ENCODE measurements at places on chromosomes 13 and 19.

- no peak for DNase-seq
These were observed 11.6 kb downstream of the PARP4 start for GRCh38 chr13:24500977-24501376.

- no peak for DNase-seq
These were observed 6.0 kb downstream of the PNMA8B start for GRCh38 chr19:46489445-46490272.

GRCh38 chr19:30028992-30029343, 86.9 kb downstream of the URI1 start:
- no peak for DNase-seq

GRCh38 chr13:42474954-42475353, 99.0 kb upstream of the TNFSF11 start:
- no peak for DNase-seq

- no peak for DNase-seq
These were observed 4.8 kb downstream of the KMT5C start for GRCh38 chr19:55344444-55344843.

DNA sequence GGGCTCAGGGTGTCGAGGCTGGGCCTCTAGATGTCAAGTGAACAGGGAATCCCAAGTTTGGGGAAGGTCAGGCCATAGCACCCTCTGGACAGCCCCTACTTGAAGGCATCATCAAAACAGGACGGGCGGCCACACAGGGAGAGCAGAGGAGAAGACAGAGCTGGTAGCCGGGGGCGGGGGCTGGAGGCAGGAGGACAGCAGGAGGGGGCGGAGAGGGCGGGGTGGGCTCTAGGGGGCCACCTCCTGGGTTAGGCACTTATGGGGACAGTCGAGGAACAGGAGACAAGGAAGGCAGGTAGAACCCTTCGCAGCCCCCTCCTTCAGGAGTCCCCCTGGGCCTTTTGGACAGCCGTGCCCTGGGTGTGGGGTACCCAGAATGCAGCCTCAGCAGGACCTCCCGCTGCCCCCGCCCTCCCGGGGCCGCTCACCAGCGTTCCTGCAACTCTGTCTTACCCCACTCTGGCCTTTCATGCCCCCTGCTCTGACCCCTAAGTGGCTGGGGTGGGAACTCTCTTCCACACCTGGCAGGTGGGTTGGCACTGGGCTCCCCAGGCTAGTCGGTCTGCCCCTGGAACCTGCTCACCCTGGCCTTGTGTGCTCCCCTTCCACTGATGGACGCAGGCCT, 5.8 kb downstream of the SSBP4 start:
- DNase-seq: no peak

GRCh38 chr19:18156841-18157464, 4.0 kb downstream of the PIK3R2 start:
- DNase-seq: no peak

DNA sequence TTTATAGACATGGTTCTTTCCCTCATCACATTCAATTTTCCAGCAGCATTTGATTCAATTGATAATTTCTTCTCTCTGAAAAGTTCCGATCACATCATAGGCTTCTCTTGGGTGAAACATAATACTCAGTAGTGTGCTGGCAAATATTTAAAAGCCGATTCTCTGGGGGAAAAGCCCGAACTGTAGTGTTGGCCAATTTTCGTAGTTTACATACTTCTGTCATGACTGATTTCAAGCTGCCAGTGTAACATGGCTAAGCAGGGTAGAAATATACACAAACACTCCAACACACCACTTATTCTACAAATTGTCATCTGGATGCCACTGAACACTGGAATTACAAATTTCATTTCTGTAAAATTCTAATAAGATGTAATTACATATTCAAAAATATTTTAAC, 56.1 kb upstream of the FREM2 start:
- DNase-seq: no peak

DNA sequence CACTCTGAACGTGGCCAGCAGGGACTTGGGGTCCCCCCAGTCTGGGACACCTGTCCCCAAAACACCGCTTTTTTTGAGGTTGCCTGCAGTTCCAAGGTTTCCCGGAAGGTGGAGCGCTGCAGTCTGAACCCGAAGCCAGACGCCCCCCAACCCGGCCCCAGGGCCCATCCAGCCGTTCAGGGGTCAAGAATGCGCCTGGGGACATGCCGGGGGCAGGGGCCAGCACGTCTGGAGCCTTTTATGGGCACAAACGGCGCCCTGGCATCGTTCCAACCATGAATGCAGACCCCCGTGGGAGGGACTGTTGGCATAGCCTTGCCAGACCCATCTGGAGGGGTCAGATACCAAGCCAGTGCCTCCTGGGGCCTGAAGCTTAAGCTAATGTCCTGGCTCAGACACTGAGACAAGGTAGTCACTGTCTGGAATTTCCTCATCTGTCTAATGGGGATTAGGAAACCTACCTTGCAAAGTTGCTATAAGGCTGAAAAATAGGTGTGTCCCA, 6.9 kb downstream of the S1PR5 start:
- peak; percentile 67 for DNase-seq

- DNase-seq: no peak
These were observed 237.0 kb downstream of the LACC1 start for GRCh38 chr13:44116562-44117332.

DNA sequence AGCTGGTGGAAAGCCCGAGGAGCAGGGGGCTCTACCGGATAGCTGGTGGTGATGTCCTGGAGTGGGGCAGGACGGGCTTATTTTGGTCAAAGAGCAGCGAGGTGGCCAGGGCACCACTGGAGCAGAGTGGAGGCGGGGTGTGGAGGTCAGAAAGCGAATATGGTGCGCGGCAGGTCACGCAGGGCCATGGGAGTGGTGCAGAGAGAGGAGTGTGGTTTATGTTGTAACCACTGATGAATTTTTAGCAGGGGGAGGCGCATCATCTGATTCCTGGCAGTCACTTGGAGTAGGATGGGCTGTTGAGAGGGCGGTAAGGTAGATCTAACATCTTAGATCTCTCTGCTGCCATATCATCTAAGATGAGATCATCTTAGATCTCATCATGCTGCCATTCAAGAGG, 1.4 kb upstream of the ZNF414 start:
- peak; percentile 86 for DNase-seq

DNA sequence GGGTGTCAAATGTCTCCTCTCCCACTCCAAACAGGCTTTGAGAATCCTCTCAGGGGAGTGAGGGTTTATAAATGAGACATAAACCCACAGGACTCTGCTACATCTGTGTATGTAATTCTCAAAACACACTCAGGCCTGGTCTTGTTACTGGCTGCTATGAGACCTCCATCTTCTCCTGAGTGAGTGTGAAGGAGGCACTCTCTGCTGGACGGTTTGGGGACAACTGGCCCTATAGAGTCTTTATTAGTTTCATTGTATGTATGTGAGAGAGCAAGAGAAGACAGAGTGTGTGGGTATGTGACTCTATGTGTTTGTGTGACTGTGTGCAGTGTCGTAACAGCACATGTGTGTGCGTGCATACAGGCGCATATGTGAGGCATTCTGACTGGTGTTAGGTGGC, 9.6 kb upstream of the CYP4F12 start:
- DNase-seq: no peak

DNA sequence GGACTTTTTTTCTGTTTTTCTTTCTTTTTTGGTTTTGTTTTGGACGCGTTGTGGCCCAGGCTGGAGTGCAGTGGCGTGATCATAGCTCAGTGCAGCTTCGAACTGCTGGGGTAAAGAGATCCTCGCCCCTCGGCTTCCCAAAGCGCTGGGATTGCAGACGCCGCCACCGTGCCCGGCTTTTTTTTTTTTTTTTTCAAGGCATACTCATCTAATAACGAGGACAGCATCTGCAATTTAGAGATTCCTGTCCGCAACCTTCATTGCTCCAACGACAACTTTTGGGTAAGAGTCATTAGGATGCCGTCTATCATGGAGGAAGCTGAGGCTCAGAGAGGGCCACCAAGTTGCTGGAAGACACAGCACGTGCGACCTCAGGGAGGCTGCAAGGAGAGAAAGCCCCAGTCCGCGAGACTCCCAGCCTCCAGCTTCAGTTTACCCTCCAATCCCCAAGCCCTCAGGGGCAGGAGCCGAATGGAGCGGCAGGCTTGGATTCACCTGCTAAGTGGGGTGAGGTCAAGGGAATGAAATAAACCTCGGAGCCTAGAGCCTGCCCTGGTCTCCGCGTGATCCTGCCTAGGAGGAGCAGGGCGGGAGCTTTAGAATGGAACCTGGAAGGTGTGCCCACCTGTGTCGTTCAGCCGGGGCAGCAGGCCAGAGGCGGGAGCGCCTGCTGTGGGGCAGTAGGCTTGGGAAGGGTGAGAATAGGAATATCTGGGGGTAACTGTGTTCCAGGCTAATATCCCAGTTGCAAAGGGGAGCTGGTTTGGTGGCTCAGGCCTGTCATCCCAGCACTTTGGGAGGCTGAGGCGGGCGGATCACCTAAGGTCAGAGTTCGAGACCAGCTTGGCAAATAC, 676 bp upstream of the POLRMT start:
- DNase-seq: no peak

DNA sequence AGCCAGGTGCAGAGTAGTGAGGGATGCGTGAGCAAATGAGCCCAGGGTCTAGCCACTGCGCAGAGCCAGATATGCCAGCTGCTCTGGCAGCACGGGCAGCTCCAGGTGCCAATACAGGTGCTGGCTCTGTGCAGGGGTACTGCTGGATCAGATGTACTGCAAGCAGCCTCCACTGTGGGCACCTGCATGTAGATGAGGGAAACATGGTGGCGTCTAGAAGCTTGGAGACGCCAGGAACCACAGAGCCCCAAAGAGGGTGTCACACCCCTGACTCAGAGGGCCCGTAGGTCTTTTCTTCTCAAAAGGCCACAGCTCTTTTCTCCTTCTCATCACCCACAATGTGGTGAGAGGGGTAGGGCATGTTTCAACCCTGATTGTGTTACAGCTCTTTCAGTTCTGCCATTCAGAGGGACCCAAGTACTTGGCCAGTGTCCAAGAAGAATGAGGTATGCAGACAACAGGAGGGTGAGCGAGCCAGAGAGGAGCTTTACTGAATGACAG, 244.4 kb upstream of the SLITRK1 start:
- no peak for DNase-seq

DNA sequence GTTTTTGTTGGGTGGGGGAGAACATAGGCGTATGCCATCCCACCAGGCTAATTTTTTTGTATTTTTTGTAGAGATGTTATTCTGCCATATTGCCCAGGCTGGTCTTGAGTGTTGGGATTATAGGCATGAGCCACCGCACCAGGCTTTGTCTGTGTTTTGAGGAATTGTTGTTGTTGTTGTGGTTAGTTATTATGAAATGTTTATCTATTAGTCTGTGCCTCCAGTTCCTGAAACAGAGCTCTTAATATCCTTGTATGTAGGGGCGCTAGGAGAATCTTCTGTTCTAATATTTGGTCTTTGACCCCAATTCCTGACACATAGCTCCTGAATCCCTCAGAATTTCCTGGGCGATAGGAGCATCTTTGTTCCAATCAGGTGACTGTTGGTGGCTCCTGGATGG, 5.6 kb upstream of the LATS2 start:
- DNase-seq: no peak

- no peak for DNase-seq
These were observed 33.9 kb upstream of the MBNL2 start for GRCh38 chr13:97188207-97188606.

DNA sequence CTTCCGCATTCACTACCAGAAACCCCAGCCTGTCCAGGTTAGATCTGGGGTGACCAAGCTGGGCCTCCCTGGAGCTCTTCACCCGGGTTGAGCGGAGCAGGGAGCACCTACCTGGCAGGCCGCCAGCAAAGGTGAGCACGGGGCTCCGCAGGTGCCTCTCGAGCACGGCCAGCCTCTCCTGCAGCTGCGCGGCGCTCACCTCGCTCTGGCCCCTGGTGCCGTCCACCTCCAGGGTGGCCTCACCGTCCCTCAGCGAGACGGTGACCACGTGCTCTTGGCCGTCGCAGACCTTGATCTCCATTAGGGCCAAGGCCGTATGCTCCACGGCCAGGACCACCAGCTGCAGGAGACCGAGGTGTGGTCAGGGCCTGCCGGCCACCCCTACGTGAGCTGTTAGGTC, 42.0 kb downstream of the GAS6 start:
- no peak for DNase-seq

- DNase-seq: no peak
These were observed 31.4 kb upstream of the GGACT start for GRCh38 chr13:100619940-100620339.

DNA sequence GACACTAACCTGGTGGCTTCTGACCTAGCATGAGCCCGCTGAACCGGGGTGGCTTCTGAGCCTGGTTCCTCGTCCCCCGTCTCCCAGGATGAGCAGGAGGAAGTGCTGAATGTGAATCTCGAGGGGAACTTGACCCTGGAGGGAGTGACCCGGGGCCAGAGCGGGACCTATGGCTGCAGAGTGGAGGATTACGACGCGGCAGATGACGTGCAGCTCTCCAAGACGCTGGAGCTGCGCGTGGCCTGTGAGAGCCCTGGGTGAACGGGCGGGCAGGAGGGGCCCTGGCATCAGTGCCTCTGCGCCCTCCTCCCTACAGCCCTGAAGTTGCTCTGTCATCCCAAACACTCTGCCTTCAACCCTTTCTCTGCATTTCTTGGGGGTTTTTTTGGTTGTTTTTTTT, 5.6 kb downstream of the BCAM start:
- no peak for DNase-seq

DNA sequence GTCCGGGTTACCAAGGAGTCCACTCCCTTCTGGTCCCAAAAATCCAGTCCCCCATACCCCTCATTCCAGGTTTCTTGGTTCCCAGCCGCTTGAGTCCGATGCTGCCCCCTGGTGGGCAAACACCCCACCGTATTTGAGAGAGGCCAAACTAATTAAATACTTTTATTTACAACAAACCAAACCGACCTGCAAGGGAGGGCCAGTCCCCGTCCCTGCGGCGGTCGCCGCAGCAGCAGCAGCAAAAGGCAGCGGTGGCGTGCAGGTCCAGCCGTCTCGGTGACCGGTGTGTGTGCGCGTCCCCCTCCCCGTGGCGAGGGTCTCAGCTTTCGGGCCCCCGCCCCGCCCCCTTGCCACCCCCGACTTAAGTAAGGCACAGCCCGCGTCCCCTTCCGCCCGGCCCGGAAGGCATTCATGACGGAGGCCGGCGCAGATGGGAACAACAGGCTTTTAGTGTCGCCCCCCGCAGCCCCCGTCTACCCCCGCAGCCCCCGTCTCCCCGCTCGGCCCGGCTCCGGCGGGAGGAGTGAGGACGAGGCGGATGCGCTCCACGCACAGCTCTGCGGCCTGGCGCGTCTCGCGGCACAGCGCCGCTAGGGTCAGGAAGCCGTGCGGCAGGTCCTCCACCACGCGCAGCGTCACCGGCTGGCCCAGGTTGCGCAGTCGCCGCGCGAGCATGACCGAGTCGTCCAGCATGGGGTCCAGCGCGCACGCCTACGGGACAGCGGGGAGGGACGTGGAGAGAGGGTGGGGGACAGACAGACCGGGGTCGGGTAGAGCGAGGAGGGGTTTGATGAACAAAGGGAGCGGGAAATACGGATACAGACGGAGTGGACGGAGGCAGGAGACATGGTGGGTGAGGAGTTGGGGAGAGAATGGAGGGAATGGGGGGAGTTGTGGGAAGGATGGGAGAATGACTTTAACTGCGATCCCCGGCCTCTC, 11.5 kb upstream of the CNFN start:
- DNase-seq: peak; percentile 69
